ENCODE measurements at places on chromosomes 2 and 18. TPM values are rescaled to one million over a fixed set of nuclear protein-coding genes. Genes with fewer than 3 reads are reported as not detected.

The PRKAG3 gene
- not detected for total RNA-seq

The MARCHF4 gene
- total RNA-seq, result not detected

The FOSL2 gene
- 156 TPM for total RNA-seq

- DNase-seq, result no peak
Observed at GRCh38 chr18:52340406-52341102, 557 bp downstream of the DCC start.

The FLACC1 gene
- total RNA-seq, result 0.84 TPM

DNA sequence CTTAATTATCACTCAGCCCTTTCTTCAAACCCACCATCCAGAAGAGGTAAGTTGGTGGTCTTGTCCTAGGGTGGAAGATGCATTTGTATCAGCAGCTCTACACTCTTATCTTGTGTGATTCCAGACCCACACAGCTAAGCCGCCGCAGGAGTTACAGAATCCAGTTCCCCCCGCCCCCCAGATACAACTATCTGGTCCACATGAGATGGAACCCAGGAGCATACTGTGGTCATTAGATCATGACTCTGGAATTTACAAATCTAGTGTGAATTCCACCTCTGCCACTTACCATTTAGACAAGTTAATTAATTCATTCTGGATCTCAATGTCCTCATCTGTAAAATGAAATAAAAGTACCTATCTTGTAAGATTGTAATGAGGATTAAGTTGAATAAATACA lies 486.4 kb downstream of the BCL11A start:
- DNase-seq, result no peak

DNA sequence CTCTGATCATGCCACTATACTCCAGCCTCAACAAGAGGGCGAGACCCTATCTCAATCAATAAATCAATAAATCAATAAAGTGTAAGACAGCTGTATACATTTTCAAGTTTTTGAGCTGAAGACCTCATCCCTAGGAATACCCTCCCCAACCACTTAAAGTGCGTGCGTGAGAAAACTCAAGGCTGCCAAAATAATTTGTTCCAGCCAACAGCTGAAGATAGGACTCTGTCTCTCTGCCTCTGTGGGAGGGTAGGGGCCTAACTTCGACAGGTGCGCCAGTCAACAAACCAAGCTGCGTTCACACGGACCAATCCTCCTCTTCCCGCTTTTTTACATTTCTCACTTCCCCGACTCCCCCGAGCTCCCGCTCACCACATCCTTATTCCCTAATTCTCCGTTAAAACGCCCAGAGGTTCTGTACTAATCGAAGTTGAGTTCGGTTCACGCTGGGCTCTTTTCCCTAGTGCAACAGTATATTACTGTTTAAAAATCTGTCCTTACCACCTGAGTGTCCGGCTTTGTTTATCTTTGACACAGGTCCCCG lies 618 bp downstream of the POLR2D start:
- DNase-seq, result peak; percentile 13

DNA sequence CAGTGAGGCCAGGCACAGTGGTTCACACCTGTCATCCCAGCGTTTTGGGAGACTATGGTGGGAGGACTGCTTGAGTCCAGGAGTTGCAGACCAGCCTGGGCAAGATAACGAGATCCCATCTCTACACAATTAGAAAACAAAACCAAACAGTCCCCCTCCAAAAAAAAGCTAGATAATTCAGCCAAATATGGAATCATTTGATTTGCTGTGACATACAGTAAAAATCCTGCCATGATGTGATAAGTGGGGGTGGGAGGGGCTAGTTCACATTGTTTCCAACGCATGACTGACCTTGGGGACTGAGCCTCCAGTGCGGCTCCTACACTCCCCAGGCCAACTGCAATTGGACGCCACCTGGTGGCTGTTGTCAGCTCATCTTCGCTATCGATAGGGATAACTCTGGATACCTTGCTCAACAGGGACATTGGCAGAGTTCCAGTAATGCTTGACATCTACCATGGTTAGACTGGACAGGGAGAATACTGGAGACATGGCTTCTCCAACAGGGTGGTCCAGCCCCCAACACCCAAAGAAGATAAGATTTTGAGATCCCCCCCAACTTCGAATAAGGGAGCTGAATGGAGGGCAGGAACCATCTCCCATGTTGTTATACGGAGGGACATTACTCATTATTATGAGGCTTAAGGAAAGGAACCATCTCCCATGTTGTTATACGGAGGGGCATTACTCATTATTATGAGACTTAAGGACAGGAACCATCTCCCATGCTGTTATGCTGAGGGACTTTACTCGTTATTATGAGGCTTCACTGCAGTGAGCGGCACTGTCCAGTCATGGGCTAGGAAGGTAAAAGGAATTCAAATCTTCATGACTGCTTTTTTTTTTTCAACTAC lies 135.9 kb downstream of the TGIF1 start:
- peak; percentile 57 for DNase-seq

The RUFY4 gene
- not detected for total RNA-seq

The HDAC4 gene
- 44.8 TPM for total RNA-seq

DNA sequence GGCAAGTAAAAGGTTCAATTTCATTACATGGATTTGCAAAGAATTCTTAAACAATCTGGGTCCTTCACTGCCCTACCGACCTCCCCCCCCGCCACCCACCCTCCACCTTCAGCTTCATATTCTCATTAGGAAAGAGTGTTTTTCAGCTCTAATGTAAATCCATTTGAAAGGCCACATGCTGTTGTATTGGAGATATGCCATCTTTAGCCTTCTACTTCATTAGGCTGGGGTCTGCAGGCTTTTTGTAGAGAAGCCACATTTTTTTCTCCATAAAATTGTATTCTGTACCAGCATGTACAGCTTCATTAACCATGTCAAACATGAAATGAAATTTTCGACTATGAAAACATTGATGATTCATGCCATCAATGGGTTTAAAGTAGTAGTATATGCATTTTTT lies 42.8 kb upstream of the THUMPD2 start:
- no peak for DNase-seq

The PTPRM gene
- 5.6 TPM for total RNA-seq

- DNase-seq, result no peak
Observed at GRCh38 chr2:49224426-49225010, 70.2 kb upstream of the FSHR start.

DNA sequence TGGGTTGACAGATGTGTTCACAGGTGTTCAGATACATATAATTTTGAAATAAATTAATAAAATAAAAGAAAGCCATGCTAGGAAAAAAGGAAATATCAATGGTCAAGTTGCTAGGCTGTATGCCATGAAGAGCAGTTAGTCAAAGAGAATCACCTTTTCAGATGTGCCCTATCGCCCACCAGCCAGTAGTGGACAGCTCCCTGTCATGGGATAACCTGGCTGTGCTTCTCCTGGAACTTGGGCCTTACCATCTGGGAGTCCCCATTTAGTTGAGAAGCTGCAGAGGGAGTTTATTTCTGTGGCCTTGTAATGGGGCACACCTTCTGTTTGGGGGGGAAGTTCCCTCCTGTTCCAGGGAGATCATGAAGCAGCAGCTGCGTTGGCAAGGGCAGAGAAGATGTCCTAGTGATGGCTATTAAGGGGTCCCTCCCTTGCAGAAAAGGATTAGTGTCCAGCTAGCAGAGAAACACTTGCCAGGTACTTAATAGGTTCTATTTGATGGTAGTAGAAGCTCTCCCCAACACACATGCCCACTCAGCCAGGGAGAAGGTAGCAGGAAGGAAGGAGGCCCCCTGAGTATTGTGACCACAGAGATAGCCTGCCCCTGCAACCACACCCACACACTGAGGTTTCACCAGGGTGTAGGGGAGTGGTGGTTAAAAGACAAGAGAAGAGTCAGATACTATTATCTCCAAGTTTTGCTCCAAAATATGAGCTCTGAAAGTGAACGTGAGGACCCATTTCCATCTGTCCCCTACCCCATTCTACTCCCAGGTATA lies 117.7 kb downstream of the B3GNT2 start:
- DNase-seq, result peak; percentile 24

Measured in activated T-helper 2 cell treated with anti-CD3 and anti-CD28 coated beads, Interferon-gamma antibody, Interleukin-2, Interleukin-4, amounts not matched to agents 10 μg/mL and 5 μg/mL and 100 μg/mL, durations not matched to agents 14 hours and 24 hours and 36 hours (primary cell).